ENCODE measurements at places on chromosomes 13 and 19.

GRCh38 chr13:64538711-64539110, 2691.4 kb downstream of the PCDH9 start:
- DNase-seq: peak; percentile 12

GRCh38 chr19:7947939-7948338, 4.5 kb upstream of the TIMM44 start:
- DNase-seq: no peak

DNA sequence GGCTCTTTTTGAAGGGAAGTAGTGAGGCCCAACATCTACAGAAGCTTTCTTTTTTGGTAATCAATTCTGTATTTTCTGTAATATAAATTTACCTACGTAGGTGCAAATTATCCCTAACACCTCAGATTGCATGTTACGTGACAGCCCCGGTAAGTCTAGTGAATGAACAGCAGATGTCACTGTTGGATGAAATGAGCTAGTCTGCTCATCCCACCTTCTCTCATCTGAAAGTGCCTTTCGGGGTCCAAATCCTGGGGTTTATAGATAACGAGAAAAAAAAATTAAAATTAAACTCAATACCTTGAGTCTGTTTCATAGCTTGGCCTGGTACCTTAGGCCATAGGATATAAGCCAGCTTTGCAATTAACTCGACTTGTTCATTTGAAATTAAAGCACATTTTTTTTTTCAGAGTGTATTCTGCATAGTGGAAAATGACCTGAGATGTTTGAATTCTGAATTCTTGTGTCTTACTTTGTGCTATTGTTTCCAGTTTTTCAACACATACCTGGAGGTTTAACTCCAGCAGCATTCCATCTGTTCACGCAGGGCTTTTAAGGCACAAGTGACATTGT, 548.2 kb downstream of the GPC5 start:
- DNase-seq: peak; percentile 7

DNA sequence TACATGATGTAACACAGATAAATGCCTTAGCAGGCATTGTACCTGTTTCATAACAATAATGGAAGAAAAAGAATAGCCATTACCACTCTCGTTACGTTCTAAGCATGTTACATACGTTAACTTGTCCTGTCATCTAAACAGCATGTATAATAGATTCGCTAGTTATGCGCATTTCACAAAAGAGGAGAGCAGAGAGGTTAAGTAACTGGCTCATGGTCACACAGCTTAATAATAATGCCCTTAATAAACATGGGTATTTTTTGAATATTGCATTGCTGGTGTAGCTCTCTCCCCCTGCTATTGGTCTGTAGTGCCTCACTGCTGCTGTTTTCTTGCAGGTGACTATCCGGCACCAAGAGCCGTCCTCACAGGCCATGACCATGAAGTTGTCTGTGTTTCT, 188.3 kb upstream of the MAB21L1 start:
- DNase-seq: no peak

DNA sequence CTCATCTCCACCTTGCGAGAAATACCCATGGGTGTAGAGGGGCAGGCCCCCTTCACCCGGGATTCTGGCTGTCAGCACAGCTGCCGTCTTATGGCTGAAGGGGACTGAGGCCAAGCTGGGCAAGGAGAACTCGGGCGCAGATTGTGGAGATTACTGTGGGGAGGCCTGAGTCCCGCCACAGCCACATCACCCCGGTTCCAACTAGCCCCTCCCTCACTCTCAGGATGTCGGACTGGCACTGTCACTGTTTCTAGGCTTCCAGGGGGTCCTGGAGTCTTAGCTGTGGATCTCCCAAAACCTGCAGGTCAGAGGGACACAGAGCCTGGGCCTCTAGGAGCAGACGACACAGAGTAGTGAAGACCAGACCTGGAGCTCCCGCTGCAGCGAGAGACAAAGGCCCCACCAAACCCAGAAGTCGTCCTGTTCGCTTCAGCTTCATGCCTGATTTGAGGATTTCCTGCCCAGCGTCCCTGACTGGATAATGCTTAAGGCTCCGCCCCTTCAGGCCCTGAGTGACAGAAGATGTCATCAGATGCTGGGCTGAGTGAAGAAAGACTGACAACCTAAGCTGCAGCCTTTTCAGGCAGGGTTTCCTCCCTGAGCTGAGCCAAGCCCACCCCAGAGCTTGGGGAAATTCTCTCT, 55.8 kb downstream of the ZNF93 start:
- DNase-seq: peak; percentile 16

DNA sequence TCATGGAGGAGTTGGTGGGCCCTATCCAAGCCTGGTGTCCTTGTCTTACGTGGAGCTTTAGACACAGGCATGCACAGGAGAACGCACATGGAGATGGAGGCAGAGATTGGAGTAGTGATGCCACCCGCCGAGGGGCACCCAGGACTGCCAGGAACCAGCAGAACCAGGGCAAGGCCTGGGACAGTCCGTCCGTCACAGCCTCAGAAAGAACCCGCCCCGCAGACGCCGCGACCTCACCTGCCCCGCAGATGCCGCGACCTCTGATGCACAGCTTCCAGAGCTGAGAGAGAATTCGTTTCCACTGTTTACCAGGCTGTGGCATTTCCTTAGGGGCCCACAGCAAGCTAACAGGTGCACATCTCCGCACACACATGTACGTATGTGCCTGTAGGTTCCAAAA, 15.3 kb downstream of the GRTP1 start:
- DNase-seq: no peak

DNA sequence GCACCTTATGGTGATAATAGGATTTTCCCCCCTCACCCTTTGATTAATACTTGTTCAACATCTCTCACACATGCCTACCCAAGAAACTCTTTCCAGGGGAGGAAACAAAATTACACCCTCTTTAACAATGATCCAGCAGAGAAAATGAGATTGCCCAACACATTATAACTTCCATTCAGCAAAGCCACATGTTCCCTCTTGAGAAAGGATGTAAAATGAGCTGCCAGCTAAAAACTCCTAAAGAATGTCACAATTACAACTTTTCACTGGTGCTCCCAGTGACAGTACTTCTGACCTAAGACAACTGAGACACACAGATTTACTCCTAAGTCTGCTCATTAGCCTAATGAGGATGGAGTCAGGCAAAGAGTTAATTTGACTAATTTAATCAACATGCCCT, 621.4 kb downstream of the DIAPH3 start:
- DNase-seq: peak; percentile 72

- peak; percentile 93 for DNase-seq
Measured at GRCh38 chr13:20174656-20175405, 14.0 kb upstream of the GJA3 start.

GRCh38 chr13:75788481-75788981, 152.4 kb downstream of the LMO7 start:
- DNase-seq: peak; percentile 87

GRCh38 chr19:33784432-33784831, 12.2 kb upstream of the KCTD15 start:
- DNase-seq: no peak

Measured in adipocyte (in vitro differentiated cells).